ENCODE measurements at places on chromosomes 12 and 14.

DNA sequence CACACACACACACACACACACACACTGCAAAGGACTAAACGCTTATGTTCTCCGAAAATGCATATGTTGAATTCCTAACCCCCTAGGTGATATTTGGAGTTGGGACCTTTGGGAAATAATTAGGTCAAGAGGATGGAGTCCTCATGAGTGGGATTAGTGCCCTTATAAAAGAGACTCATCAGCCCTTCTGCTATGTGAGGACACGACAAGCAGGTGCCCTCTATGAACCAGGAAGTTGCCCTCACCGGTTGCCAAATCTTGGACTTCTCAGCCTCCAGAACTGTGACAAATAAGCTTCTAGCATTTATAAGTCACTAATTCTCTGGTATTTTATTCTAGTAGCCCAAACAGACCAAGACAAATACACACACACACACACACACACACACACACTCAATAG, 20.7 kb upstream of the TCP11L2 start:
- DNase-seq, result no peak

GRCh38 chr14:67391268-67391667, 20.7 kb downstream of the PLEK2 start:
- DNase-seq, result no peak

DNA sequence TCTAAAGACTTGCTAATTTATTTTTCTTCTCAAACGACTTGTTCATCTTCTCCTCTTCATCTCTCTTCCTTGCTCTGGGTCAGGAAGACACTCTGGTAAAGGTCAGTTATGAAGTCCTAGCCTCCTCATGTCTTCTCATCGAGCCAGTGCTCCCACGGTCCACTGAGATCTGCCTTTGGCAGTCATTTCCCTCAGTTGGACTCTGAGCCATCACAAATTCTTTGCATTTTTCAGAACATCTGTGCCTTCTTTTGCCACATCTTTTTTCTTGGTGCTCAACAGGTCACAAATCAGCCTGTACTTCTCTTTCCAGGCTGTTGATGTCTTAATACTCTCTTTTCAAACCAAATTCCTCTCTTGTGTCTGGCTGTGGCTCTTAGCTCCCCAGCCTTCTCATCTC, 49.7 kb downstream of the IGF1 start:
- no peak for DNase-seq

- DNase-seq, result no peak
These were observed 148.8 kb upstream of the TMCC3 start for GRCh38 chr12:94799136-94799535.

DNA sequence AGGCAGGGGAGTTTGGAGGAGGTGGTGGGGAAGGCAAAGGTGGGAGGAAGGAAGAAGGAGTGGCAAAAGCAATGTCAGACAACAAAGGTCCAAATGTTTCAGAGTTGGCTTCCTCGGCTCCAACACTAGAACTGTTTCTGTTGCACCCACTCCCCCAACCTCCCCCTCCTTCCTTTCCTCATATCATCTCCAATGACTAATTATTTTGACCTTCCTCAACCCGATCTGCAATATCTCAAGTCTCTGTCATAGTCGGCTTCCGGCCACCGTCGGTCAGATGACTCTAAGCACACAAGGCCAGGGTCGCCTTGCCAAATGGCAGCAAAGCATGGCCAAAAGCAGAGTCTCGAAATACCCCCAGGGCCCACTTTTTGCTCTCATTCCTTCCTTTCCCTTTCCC, 637.0 kb upstream of the TBX3 start:
- no peak for DNase-seq

GRCh38 chr12:69779928-69780327, 41.3 kb downstream of the RAB3IP start:
- DNase-seq, result no peak

DNA sequence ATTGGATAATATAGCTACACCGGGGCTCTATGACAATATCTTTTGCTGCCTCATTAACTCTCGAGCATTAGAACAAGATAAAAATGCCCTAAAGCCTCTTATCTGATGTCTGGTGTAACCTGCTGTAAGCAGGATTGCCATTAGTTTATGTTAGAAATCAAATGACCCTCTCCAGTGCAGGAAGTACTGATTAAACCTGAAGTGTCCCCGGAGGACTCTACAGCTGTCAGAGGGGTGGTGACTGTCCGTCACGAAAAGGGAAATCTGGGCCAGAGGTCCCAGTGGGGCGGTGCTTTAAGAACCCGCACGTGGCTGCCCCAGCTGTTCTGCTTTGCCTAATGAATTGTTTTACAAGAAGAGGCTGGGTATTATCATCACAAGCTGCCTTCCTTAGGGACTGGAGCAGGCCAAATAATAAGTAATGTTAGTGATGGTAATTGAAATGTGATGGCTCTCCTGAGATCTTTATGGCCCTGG, 55.7 kb downstream of the LIN52 start:
- DNase-seq, result peak; percentile 89

DNA sequence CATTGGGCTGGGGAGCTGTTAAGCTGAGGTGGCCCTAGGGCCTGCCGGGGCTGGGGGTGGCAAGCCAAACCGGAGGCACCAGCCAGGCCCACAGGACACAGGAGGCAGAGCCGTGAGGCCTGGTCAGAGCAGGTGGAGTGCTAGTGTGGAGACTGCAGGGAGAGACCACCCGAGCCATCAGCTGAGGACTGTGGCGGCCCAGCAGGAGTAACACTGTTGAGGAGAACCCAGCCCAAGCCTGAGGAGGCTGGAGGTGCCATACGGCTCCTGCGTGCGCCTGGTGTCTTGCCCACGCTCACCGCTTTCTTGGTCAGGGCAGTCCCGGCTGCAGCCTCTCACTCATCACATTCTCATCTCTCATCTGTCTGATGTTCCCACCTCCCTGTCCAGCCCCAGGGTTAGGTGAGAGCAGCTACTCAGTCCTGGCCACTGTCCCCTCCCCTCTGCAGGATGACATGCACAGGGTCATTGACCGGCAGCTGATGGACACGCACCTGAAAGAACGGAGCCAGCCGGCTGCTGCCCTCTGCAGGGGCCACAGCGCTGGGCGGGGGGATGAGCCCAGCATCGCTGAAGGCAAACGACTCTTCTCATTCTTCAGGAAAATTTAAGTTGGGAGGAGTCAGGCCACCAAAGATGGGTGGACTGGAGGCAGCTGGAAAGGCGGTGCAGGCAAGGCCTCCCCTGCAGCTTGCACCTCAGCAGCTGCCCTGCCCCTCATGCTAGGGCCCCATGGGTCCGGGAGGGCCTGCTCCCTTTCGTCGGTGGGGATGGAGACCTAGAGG, 23.8 kb downstream of the RAB35 start:
- DNase-seq, result no peak
